Epithelial cell of esophagus (primary cell): ENCODE measurements at places on chromosomes 7 and 10.

DNA sequence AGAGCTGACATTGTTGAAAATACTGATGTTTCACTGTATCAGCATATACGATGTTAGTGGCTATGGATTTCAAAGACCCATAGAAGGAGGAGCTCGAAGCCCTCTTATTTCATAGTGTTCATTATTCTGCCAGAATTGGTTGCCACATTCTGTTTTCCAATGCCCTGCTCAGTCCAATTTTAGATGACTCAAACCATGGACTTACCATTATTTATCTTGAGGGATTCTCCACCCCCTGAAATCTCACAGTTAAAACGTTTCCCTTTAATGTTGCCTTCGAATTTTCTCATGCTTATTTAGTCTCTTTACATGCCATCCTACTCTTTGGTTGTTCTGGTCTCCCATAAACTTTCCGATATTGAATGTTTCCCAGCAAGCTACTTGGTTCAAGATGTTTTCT is 264.5 kb downstream of the HDAC9 start:
- no peak for DNase-seq

DNA sequence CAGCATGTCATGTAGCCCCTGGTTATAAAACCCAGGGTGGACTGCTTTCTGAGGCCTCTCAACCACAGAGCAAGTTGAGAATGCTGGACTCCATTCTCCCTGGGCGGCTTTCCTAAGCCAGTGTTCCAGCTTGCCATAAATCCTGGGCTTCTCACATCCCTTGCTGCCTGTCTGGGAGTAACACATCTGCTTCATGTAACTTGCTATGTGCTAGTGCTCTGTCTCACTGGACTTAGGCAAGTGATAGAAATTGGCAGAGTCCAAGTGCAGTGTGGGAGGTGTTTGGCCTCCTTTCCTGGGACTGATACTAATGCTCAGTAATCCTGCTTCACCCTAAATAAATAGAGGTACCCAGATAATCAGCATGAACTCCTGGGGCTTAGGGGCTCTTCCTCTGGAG is 277.1 kb upstream of the POM121L12 start:
- DNase-seq = no peak

DNA sequence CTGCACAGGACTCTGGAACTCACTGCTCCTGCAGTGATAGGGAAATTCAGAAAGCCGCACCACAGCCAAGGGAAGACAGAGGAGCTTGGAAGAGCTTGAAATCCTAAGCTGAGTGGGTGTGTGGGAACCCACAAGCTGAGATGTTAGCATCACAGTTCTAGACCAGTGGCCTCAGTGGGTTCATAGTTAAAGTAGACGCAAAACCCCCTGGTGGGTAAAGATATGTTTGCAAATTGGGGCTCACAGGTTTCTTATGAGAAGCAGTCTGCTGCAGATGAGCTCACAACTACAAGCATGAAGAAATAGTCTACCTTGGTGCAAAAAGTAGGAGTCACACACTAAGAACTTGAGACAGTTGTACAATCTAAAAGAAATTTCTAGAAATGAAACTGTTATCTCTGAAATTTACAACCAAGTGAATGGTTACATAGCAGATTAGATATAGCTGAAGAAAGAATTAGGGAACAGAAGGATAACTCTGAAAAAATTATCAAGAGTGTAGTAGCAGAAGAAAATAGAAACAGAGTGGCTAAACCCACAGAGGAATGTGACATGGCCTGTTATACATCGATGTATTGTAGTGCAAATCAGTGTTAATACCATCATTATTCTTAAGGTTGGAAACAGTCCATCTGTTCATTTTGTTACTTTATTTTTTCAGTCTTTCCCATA is 77.2 kb downstream of the DYNC2I1 start:
- no peak for DNase-seq

DNA sequence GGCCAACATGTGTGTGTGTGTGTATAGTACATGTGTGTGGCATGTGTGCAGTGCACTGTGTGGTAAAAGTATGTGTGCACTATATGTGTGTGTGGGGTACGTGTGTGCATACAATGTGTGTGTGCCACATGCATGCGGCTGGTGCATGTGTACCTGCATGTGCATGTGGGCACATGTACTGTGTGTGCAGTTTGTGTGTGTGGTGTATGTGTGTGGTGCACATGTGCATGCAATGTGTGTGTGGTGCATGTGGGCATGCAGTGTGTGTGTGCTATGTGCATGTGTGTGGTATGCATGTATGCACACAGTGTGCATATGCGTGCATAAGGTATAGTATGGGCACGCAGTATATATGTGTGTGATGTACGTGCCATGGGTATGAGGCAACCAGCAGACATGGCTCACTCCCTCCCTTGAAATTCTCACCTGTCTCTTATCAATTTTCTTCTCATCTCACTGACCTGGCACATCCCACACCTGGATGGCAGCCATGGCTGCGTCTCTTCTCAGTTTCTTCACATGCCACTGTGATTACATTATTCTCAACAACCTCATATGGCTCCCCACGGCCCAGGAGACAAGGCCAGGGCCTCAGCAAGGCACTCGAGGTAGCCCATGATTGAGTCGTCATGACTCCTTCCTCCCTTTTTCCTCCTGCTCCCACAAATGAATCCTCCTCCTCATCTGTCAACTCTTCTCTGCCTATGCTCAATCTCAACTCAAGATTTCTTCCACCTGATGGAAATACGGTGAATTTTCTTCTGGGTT is 57.0 kb downstream of the NUDCD3 start:
- no peak for DNase-seq

DNA sequence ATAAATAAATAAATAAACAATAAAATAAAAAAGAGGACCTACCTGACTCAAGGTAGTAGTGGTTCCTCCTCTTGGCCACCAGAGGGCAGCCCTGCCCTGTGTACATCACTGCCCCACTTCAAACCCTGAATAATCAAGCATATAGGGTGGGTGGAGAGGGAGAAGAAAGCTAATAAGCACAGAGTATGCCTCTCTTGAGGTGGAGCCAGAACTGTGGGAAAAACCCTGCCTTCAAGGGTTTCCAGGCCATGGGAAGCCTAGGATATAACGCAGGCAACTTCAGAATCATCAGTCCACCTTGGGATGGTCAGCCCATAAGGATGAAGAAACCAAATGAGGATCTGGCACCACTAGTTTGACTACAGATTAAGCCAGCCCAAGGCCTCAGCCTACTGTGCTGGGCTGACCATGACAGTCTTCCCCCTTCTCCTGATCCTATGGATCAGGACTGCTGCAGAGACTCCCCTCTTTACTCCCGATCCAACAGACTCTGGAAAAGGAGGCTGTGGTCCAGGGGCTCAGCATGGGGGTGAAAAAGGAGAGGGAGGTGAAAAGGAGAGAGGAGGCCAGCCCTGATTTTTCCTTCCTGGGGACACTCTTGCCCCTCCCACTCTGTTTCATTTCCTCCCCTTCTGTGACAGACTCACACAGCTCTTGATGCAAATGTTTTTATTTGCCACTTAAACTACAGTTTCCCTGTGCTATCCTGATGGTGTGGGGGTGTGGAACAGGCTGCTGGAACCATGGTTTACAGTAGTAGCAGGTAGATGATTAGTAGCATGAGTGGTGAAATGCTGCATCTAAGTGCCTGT is 10.1 kb downstream of the AVPI1 start:
- DNase-seq = peak; percentile 72

DNA sequence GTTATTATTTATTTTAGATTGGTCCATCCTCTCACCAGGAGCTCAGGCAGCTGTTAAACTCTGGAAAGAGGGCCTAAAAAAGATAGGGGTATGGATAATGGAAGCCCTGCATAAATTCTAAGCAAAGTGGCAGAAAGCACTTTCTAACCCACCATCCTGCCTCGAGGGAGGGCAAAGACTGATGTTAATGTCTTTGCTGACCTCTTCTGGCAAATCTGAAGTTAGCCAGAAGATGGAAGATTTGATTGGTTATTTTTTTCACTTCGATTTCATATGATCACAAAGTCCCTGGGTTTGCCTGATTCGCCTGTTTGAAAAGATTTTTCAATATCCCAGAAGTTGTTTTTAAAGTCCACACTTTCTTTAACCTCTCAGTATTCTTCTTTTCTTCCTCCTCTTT is 24.8 kb downstream of the OR9A2 start:
- DNase-seq = peak; percentile 4

DNA sequence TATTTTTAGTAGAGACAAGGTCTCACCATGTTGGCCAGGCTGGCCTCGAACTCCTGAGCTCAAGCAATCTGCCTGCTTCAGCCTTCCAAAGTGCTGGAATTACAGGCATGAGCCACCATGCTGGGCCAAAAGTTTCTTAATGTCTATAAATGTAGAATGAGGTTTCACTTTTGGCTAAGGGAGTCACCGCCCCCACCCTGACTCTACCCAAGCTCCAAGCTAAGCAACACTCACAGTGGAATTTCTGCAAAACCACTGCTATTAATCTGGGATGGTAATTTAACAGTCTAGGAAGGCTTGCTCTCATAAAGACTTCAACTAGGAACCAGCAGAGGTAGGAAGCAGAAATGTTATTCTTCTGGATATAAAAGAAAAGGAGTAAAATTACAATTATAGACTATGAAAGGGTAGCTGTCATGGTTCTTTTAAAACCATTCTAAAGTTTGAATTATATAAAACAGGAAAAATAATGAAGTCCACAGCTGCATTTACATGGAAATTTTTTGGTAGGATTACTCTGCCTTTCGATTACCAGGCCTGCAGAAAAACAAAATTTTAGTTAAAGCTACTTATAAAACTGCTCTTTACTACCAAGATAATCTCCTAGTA is 211.6 kb downstream of the SFMBT2 start:
- no peak for DNase-seq

DNA sequence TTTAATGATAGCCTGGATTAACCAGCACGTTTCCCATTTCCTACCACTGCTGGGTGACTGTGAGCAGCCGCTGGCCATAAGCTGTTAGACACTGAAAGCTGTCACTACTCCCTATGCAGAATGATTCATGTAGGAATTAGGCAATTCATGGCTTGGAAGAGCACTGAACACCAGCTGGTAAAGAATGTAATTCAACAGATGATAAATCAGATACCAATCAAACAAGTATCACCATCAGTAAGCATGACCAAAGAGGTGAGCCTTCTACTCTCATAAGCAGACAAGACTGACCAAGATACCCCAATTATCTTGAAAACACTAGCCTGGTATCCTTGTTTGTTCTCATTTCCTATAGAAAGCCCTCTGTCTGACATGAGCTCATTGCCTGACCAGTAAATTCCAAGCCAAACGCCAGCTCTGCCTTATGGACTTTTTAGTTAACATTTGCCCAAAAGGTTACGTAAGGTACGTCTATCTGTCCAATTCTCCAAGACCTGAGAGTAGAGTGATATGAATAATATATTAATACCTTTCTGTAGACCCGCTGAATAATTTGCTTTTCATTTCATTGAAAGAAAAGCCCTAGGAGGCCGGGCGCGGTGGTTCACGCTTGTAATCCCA is 127.7 kb downstream of the ELMO1 start:
- DNase-seq = peak; percentile 40

DNA sequence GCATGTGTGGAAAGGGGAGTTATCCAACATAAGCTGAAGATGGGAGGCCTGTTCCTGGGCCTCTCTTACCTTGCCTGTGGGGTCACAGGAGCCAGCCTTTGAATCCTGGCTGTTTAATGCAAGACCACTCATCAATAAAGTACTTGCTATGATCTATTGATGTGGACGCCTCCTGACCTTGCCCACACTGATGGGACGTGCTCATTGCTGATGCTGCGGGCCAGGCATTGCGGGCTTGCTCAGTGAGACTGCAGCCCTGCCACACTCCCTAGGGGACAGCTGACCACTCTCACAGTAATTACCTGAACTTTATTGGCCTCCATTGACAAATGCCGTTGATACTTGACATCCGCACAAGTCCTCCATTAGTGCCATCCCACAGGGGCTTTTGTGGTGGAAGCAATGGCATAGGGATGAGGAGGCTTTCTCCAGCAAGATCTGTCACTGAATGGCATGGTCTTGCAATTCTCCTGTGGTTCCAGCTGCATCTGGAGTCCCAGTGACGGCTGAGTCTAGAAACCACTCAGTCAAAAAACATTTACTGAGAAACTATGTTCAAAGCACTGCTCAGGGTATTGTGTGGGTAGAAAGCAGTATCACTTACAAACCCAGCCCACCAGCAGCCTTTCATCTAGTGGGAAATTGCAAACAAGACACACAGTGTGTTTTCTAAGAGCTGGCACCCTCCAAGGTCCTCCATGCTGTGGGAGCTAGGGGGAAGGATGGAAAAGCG is 135.1 kb upstream of the YAE1 start:
- no peak for DNase-seq

DNA sequence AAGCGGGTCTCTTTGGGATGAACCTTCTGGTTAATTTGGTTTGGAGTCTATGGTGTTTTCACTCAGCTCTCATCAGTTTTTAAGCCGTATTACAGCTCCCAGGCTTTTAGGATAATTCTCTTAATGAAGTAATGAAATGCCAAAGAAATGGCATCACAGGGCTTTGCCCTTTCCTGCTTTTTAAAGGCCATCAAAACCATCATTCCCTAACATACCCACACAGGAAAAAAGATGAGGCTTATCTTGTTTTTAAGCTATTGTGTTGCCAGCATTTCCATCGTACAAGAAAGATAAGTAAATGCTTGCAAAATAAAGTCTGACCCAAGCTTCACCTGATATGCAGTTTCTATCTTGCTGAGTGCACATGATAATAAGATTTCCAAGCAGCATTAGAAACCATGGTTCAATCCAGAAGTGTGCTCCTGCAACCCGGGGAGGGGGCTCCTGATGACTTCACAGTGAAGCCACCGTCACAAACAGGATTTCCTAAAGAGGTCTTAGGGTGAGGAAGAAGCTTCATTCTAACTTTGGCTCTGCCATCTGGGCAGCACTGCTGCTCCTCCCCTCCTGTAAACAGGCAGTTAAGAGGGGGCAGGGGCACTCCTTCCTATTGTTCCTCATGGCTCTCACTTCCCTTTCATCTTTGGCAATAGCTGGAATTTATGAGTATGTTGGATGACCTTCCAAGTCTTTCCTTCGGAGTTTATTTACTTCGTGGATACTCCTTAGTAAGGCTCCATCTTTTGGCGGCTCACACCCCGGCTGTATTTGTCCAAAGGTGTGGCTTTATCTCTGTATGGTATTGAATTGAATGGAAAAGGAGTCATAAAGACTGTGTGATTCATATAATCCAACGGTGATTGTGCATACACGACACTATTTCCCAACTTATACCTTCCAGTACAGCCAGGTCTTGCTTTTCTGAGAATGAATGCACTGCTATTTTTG is 55.2 kb upstream of the FAM133B start:
- peak; percentile 90 for DNase-seq

- DNase-seq = no peak
These were observed 34.7 kb downstream of the A1CF start for GRCh38 chr10:50850578-50851230.

DNA sequence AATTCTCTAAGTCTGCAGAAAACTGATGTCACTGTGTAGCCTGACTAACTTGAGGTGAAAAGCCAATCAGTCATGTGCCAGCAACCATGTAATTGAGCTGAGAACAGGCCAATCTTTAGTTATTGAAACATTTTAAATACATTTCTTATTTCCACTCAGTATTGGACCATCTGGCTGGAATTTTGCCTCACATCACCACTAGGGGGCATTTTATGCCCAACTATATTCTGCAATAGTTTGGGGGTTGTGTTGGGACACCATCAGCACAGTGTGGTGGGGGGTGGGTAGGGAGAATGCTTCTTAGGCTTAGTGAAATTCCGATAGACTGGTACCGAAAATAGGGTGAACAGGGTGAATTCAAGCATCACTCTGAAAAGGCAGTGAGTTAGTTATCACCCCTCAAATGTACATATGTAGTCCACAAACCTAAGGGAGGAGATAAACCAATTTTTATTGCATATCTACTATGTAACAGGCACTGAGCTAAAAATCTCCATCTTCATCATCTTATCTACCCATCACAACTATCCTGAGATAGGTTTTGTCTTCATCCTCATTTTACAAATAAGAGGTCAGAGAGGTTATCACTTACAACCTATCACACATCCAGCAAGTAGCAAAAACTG is 17.8 kb downstream of the NPSR1 start:
- DNase-seq = peak; percentile 34

GRCh38 chr10:94293354-94293753 is 69.4 kb downstream of the NOC3L start:
- no peak for DNase-seq
